ENCODE measurements at places on chromosomes 13 and 19. TPM values are rescaled to one million over a fixed set of nuclear protein-coding genes. Genes with fewer than 3 reads are reported as not detected.

ZNF274 gene
- 14.7 TPM for total RNA-seq

COX7A1 gene
- not detected for total RNA-seq

CYP4F2 gene
- 0.14 TPM for total RNA-seq

URAD gene
- not detected for total RNA-seq

PLIN5 gene
- total RNA-seq, result 0.10 TPM

BRME1 gene
- total RNA-seq, result 0.37 TPM

RASIP1 gene
- total RNA-seq, result 0.54 TPM

PBX4 gene
- total RNA-seq, result 2.9 TPM

FAM83E gene
- 0.29 TPM for total RNA-seq

SBSN gene
- 3.0 TPM for total RNA-seq

PSG1 gene
- 0.30 TPM for total RNA-seq

PGLYRP2 gene
- total RNA-seq, result not detected

FZR1 gene
- total RNA-seq, result 22.7 TPM

CYP2A7 gene
- total RNA-seq, result not detected

CYP2A6 gene
- total RNA-seq, result not detected

CGB2 gene
- not detected for total RNA-seq

LILRB5 gene
- total RNA-seq, result 0.05 TPM

CEACAM3 gene
- total RNA-seq, result not detected

CD209 gene
- total RNA-seq, result not detected

ZNF324B gene
- 5.3 TPM for total RNA-seq

CNFN gene
- total RNA-seq, result 55.2 TPM

KLK15 gene
- total RNA-seq, result not detected

All from A549 treated with GW870086 at 1 μM for 4 hours (cell line).